ENCODE measurements at places on chromosomes 1 and 21. TPM values are rescaled to one million over a fixed set of nuclear protein-coding genes. Genes with fewer than 3 reads are reported as not detected.

The OLIG2 gene
- total RNA-seq, result 0.15 TPM

The TGFBR3 gene
- 9.0 TPM for total RNA-seq

- no peak for DNase-seq
Observed at GRCh38 chr1:39965044-39965443, 10.1 kb downstream of the MFSD2A start.

GRCh38 chr1:32509939-32510338 is 29.3 kb upstream of the ZBTB8A start:
- DNase-seq, result no peak

DNA sequence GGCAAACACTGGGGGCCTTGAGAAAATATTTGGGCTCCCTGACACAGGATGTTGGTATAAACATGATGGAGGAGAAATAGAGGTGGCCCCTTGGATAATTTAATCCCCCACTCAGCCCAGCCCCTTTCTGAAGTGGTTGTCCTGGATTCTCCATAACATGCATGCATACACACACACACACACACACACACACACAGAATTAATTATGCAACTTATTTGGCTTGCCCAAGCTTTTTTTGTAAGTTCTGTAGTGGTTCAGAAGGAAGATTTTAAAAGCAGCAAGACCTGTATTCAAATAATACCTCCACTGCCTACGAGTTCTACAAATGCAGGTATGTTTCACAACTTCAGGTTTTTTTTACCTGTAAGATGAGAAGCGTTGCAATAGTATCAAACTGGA is 15.0 kb downstream of the ATF3 start:
- DNase-seq, result no peak

DNA sequence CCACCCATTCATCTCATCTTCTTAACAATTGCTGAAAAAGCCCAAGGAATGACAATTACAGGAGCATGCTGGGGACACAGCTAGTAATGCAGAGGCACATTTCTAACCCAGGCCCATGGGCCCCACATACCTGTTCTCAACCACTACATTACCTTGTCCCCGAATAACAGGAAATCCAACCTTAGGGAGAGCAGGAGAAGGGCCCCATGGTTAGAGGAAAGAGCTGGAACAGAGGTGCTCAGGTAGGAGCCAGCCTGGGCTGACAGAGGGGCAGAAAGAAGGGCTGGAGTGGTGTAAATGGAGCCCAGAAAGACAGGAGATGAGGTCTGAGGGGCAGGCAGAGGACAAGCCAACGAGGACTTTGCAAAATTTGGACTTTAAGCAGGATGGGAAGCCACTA is 11.4 kb upstream of the S100A8 start:
- DNase-seq, result no peak

- DNase-seq, result no peak
Observed at GRCh38 chr1:159675046-159675445, 39.3 kb downstream of the CRP start.

The NCMAP gene
- not detected for total RNA-seq

The LIPI gene
- total RNA-seq, result not detected

- DNase-seq, result no peak
Observed at GRCh38 chr1:12185918-12186678, 19.3 kb downstream of the TNFRSF1B start.

- no peak for DNase-seq
Observed at GRCh38 chr1:202259705-202260104, 66.1 kb downstream of the LGR6 start.

- DNase-seq, result no peak
Observed at GRCh38 chr1:224458996-224459395, 24.4 kb upstream of the WDR26 start.

DNA sequence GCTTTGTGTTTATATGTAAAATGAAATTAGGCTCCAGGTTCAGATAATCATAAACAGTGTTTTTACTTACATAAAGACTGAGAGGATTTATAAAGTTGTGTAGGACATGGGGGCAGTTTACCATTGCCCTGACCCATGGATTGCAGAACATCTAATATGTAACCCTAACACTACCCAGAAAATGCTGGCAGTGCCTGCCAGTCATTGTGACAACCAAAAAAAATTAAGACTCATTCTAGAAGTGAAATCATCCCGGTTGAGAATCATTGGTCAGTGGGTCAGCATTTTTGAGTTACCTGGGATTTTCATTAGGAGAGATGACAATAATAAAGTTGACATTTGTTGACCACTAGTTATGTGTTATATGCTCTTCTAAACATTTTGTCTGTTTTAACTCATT is 31.2 kb upstream of the THEM4 start:
- DNase-seq, result no peak

GRCh38 chr21:34761758-34762330 is 93.0 kb downstream of the CLIC6 start:
- no peak for DNase-seq

GRCh38 chr1:171858696-171859095 is 17.4 kb downstream of the DNM3 start:
- DNase-seq, result no peak

The INSRR gene
- not detected for total RNA-seq

The HUNK gene
- 4.7 TPM for total RNA-seq

The FMO5 gene
- total RNA-seq, result 0.28 TPM

- no peak for DNase-seq
Observed at GRCh38 chr1:198669023-198669698, 30.3 kb downstream of the PTPRC start.

GRCh38 chr1:163842571-163842970 is 520.8 kb downstream of the NUF2 start:
- no peak for DNase-seq

GRCh38 chr1:12157366-12158231 is 9.2 kb upstream of the TNFRSF1B start:
- DNase-seq, result no peak

DNA sequence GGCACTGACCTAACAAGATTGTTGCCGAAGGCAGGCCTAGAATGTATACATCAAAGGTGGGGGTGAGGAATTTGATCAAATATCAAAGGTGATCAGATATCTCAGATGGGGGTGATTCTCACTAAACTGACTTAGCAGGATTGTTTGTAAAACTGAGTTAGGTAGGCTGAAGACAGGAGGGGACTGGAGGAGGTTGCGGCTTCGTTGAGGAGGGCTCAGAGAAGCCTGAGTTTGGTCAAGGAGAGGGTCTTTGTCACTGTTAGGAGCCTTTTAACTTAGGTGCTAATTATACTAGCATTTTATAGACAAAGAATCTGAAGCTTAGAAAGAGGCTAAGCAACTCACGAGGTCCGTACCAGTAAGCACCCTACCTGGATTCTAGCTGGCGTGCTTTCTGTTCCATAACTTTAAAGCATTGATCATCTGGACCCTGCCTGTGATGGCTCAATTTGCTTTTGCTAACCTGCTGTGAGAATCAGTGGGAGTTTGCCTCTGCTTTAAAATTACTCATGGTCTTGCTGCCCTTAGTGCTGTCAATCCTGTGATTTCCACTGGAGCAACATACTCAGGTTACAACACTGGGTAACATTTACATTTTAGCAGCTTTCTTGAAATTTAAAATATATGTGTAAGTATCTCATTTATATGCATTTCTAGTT is 49.8 kb downstream of the ITSN1 start:
- no peak for DNase-seq

GRCh38 chr1:61782771-61783170 is 40.5 kb downstream of the PATJ start:
- no peak for DNase-seq

DNA sequence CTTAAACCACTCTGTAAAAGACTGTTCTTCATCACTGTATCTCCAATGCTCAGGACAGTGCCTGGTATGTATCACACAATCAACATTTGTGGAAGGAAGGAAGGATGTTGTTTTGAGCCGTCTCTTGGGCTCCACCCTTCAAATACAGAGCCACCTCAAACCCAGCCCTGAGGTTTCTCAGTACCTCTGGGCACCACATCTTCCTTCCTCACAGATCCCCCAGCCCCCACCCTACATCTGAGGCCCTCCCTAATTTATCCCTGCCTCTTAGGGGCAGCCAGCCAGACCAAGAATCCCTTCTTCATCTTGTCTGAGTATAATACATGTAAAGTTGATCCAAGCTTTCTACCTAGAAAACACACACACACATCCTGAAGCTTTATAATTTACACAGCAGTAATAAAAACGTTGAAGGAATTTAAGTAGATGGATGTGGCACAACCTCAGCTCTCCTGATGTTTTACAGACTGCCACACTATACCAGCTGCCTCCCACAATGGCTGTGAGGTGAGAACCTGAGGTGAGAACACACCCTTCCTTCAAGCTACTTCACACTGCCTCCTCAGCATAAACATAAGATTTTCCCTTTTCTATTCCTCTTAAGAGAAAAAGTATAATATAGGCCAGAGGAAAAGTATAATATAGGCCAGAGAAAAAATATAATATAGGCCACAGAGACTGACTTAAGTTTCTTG is 48.5 kb downstream of the CDC7 start:
- DNase-seq, result no peak

DNA sequence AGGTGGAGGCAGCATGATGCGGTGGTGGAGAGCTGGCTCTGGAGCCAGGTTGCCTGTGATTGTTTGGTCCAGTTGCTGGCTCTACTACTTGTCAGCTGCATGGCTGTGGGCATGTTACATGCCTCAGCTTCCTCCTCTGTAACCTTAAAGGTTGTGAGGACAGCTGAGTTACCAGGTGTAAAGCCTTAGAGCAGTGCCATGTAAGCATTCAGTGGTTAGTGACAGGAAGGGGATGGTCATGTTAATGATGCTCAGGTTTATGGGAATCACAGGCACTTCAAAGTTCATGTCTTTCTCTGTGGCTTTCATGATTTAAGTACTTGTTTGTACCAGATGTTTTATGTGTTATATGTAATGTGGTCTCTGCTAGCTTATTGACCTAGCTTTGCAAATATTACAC is 32.6 kb downstream of the PTGFRN start:
- no peak for DNase-seq

- no peak for DNase-seq
Observed at GRCh38 chr1:22315315-22316078, 136.2 kb upstream of the ZBTB40 start.

GRCh38 chr1:177441281-177441680 is 270.5 kb downstream of the BRINP2 start:
- DNase-seq, result no peak

The SMCP gene
- not detected for total RNA-seq

DNA sequence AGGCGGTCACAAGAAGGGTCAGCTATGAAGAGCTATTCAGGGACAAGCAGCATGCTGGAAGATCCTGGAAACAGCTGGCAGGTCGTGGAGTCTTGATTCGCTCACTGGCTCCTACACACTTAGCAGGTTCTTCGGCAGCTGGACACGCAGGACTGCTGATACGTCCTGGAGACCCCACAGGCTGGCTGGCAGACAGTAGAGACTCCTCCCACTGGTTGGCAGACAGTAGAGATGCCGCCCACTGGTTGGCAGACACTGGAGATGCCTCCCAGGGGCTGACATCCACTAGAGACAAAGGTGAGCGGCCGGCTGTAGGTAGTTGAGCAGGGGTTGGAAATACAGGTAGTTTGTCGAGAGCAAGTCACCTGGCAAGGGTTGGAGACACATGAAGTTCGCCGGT is 466 bp downstream of the KRTAP11-1 start:
- DNase-seq, result no peak

DNA sequence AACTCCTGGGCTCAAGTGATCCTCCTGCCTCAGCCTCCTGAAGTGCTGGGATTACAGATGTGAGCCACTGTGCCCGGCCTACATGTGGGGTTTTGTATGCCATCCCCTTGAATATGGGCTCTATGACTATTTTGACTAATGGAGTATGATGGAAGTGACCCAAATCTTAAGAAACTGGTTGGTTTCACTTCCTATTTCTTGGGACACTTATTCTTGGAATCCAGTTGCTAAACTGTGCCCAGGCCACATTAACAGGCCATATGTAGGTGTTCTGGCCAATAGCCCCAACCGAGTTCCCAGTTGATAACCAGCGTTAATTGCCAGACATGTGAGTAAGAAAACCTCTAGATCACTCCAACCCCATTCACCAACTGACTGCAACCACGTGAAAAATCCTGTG is 36.3 kb upstream of the CLIC4 start:
- DNase-seq, result no peak

The APOBEC4 gene
- total RNA-seq, result not detected

The MINDY1 gene
- 8.5 TPM for total RNA-seq

DNA sequence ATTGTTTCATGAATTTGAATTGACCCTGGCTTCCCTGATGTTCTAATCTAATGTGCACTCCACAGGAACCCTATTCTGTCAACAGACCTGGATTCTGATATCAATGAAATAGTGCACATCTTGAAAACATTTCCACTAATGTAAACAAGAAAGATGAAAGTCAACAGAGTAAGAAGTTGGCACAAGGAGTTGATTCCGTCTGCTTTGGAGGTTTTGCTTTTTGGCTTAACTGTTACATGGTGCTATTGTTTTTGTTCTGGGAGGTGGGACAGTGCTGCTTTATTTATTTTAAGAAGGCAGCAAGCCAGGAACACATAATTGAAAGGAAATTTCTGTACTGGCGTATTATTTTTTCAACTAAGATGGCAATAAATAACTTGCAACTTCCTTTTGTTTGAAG is 73.3 kb downstream of the LEPR start:
- no peak for DNase-seq

GRCh38 chr1:46300673-46301405 is 2.6 kb downstream of the LRRC41 start:
- DNase-seq, result no peak

All from neural progenitor cell (in vitro differentiated cells).